ENCODE measurements at places on chromosomes 13 and 19.

GRCh38 chr19:47447470-47448359 lies 24.0 kb downstream of the SLC8A2 start:
- DNase-seq: peak; percentile 61

DNA sequence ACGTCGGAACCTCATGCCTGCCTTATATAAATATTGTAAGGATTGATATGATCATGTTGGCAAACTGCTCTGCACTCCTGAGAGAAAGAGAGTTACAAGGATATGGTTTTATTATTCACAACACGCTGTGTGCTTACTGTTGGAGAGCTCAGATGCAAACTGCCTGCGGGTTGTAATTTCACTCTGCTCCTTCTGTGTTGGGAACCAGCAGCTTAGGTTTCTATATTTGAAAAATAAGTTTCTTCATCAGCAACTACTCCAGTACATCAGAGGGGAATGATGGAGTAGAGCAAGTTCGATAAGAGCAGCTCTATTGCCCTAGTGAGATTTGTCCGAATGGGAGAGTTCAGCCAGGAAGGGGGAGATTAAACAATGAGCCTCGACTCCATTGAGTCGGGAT lies 106.9 kb upstream of the UBL3 start:
- no peak for DNase-seq

DNA sequence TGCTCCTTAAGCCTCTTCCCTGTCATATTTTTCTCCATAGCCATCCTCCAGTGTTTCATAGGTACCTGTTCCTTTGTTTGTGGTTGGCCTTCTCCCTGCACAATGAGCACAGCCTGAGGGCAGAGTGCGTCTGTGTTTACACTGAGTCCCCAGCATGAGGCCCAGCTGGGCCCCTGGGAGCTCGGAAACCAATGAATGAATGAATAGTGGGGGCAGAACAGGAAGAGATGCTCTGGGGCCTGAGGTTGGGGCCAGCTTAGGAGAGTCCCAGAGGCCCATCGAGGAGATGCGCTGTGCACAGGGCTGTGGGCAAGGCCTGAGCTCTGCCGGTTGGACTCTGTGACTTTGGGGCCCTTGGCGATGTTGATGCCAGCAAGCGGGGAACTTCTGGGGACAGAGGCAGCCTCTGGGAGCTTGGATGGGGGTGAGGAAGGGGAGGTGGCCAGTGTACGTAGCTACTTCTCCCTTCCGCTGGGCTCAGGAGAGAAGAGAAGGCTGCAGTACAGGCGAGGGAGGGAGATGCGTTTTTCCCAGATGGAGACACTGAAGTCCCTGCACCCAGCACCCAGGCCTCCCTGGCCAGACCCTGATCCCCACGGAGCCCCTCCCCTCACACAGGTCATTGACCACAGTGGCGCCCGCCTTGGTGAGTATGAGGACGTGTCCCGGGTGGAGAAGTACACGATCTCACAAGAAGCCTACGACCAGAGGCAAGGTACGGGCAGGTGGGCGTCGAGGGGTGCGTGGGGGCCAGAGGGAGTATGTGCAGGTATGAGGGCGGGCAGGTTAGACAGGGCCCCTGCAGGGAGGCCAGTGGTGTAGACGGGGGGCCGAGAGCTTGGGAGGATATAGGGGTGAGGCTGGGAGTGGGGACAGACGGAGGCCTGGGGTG lies 5.1 kb downstream of the TBCB start:
- no peak for DNase-seq

- DNase-seq: no peak
These were observed 26.5 kb downstream of the C19orf47 start for GRCh38 chr19:40321566-40322270.

DNA sequence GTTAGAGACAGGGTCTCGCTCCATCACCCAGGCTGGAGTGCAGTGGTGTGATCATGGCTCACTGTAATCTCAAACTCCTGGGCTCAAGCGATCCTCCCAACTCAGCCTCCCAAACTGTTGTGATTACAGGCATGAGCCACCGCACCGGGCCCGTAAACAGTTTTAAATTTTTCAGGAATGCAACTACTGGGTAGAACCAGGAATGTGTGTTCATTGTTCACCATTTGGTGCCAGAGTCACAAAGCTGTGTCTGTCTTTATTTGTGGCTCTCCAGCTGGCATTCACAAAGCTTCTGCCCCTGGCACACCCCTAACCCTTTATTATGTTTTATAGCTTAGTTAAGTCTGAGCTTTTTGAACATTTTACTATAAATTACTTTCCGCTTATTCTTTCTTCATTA lies 19.8 kb upstream of the ACP7 start:
- no peak for DNase-seq

DNA sequence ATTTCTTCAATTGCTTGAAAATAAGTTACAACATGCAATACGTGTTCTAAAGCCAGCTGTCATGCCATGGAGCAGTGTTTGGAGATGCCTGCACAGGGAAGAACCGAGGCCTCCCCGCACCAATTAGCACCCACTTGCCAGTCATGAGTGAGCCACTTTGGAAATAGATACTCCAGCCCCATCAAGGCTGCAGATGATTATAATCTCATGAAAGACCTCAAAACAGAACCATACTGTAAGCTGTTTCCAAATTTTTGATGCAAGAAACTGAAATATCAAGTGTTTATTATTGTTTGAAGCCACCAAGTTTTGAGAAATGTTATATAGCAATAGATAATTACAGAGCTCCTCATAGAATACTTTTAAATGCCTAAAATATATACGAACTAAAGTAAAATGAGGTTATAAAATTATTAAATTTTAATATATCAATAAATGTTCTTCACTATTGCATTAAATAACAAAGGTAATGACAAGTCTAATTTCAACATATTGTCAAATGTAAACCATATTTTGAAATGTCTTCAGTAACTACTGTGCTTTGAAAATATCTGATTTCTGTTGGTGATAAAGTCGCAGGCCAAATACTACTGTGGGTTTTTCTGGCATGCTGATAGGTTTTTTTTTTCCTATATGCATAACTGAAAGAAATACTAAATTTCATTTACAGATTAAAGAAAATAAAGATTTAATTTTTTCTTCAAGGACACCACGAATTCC lies 43.0 kb downstream of the DIAPH3 start:
- no peak for DNase-seq

DNA sequence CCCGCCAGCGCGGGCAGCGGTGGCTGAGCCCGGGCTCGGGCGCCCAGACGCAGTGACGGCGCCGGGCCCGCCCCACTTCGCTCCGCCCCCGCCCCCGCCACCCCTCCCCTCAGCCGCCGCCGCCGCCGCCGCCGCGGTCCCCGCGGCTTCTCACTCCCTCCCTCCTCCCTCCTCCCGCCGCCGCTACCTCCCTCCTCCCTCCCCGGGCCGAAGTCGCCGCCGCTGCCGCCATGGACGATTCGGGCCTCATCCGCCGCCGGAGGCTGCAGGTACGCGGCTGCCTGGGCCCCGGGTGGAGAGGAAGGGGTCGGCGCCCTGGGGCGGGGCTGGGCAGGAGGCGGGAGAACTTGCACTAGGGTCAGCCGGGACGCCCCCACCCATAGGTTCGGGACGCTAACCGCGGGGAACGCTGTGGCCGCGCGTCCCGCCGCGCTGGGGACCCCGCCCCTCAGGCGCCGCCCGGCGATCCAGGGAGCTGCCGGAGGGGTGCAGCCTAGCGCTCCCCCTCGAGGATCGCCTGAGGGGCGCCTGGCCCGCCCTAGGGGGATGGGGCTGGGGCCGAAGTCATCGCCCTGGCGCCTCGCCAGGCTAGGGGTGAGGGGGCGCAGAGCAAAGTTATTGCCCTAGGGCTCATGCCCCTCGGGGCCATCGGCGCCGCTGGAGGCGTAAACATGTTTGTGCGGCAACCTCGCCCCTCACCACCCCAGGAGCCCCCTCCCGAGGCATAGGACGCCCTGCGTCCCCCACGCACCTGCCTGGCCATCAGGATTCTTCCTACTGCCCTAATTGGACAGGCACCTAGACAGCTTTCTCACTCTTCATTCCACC lies 427 bp downstream of the RTBDN start:
- no peak for DNase-seq

DNA sequence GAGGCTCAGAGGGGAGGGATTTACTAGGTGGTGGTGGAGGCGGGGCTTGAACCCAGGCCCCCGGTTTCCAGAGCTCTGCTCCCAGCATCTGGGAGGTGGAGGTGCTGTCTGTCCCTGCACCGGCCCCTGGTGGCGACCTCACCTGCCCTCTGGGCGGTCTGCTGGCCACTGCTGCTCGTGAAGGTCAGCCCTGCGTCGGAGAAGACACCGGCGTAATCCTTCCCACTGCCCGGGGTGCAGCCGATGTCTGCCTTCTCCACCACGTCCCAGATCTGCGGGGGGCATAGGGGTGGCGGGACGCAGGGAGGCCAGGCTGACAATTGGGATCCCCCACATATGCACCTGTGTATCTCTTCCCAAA lies 12.8 kb downstream of the C3 start:
- no peak for DNase-seq

DNA sequence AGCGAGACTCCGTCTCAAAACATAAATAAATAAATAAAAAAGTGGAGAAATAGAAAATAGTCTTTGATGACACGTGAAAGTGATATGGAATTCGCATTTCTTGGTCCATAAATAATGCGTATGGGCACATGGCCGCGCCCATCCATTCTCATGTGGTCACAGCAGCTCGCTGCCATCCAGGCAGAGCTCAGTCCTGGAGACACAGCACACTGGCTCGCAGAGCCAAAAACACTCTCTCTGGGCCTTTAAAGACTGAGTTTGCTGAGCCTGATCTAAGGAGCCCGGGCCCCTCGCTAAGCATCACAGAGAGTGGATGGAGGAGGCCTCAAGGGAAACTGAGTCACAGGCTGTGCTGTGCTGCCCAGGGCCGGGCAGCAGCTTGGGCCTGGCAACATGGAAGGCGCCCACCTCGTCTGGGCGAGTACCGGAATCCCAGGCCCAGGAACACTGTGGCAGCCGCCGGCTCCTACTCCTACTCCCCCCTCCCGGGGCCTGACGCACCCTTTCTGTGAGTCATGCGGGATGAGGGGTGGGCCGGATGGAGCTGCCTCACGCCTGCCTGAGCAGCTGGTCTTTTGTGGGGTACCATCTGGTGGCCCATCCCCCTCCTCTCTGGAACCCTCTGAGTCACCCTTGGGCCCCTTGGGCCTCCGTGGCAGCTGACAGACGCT lies 28.9 kb upstream of the CACTIN start:
- peak; percentile 75 for DNase-seq

GRCh38 chr13:107018285-107018684 lies 450.3 kb upstream of the ARGLU1 start:
- DNase-seq: no peak

- DNase-seq: no peak
These were observed 14.9 kb upstream of the SCN1B start for GRCh38 chr19:35015270-35015953.

- no peak for DNase-seq
These were observed 457.6 kb downstream of the KLF12 start for GRCh38 chr13:73676550-73677047.

- DNase-seq: no peak
These were observed 166.5 kb upstream of the ZNF507 start for GRCh38 chr19:32178956-32179355.

DNA sequence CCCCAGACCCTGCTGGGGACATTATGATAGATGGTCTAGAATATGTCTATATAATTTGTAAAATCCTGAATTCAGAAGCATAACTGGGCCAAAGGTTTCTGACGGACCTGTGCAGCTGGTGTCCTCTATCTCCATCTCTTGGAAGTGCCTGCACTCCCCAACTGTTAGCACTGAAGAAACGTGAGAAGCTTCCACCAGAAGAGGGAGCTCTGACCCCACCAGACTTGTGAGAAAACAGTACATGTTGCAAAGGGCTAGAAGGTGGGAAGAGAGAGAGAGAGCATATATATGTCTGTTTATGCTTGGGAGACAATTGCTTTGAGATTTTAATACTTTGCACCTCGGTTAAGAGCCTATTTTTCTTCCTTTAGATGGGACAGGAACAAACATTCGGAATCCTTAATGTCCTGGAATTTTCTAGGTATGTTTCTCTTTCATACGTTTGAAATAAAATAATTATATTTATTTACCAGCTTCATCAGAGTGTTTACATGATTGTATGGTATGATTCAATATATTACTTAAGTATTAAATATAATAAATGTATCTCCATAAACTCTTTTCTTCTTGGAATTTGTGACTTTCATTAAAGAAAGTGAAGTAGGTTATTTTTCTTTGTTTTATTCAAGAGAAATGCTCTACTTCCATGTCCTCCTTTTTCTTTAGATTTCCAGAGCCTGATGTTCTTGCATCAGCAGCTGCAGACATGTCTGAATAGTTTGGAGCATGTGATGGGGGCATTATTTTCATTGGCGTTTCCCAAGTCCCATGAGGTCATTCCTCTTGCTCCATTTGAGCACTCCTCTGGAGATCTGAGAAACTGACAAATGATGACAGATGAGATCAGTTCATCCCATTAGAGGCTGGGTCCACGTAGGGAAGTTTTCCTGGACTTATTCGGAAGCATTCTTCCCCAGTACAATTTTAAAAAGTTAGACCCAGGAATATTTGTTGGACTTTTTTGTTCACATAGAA lies 202.9 kb downstream of the ATP8A2 start:
- peak; percentile 91 for DNase-seq

DNA sequence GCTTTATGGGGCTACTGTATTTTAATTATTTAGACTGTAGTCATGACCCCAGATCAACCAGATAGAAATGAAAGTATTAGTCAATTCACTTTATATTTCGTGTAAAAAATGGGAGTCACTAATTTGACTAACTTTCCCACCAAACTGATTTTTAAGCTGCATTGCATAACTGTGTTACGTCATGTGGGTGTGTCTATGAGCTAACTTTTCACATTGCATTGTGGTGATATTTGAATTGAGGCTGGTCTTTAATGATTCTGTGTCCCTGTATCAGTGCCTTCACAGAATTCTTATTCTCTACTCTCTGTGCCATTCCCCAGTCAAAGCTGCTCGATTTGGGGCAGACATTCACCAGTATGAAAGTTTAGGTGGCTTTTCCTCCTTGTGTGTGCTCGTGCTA lies 172.7 kb upstream of the MAB21L1 start:
- DNase-seq: no peak

- no peak for DNase-seq
These were observed 2.5 kb downstream of the PRTN3 start for GRCh38 chr19:843180-843835.

DNA sequence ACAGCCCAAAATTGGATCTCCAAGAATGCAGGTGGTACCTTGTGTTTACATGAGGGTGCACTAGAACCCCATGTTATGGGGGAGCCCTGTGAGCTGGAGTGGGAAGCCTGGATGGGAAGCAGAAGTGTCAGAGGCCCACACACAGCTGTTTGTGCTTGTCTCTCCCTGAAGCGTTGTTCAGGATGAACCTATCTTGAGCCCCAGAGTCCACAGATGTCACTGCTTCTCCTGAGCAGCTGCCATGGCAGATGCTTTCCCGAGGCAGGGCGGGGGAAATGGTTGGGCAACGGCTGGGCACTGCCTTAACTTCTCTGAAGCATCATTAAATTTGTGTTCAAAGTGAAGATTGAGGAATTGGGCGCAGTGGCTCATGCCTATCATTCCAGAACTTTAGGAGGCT lies 17.1 kb upstream of the CHST8 start:
- DNase-seq: no peak

- DNase-seq: no peak
These were observed 260.9 kb downstream of the DCT start for GRCh38 chr13:94218537-94218936.
